Thymus (tissue), 14 donors: ENCODE measurements at places on chromosomes 11 and 22. TPM values are rescaled to one million over a fixed set of nuclear protein-coding genes. Genes with fewer than 3 reads are reported as not detected.
A peak's percentile ranks its signal among the peaks of the same experiment; 100 is the strongest.

GRCh38 chr11:19084661-19085315 is 24.3 kb upstream of the MRGPRX2 start:
- H3K27ac ChIP-seq, result no peak overlapping the region
- H3K4me1 ChIP-seq, result no peaks in the 10 kb centered on the region
- DNase-seq, result no peak
- H3K36me3 ChIP-seq, result no peaks in the 10 kb centered on the region

DNA sequence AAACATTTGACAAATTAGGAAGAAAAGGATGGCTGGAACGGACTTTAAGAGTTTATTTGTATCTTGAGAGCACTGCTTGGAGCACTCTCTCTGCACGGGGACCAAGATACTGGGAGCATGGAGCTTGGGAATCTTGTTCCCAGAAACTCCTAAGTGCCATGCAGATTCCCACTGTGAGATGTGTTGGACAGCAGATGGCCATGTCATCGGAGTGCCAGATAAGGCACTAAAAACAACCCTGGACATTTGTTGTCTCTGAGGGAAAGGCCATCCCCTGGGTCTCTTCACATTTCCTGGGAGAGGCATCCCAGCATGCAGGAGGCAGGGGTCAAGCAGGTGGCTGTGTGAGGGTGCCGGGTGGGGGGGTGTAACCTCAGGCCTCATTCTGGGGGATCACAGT is 2.9 kb downstream of the KIRREL3 start:
- no peaks in the 10 kb centered on the region for H3K4me1 ChIP-seq
- peaks cover 34% of the 10 kb centered on the region for H3K27me3 ChIP-seq
- no peak overlapping the region for H3K27ac ChIP-seq
- H3K36me3 ChIP-seq, result no peaks in the 10 kb centered on the region
- no peak for DNase-seq
- H3K4me3 ChIP-seq, result no peak overlapping the region

GRCh38 chr22:49798486-49799151 is 29.1 kb downstream of the BRD1 start:
- peaks cover 73% of the 10 kb centered on the region for H3K36me3 ChIP-seq
- H3K27ac ChIP-seq, result no peak overlapping the region
- DNase-seq, result no peak
- no peaks in the 10 kb centered on the region for H3K27me3 ChIP-seq

GRCh38 chr11:64146036-64146955 is 19.6 kb downstream of the MACROD1 start:
- H3K27me3 ChIP-seq, result no peaks in the 10 kb centered on the region
- no peaks in the 10 kb centered on the region for H3K36me3 ChIP-seq
- no peak overlapping the region for H3K4me3 ChIP-seq
- H3K27ac ChIP-seq, result no peak overlapping the region
- peak; percentile 71 for DNase-seq

GRCh38 chr11:83613767-83614121 is 327.6 kb upstream of the CCDC90B start:
- no peak overlapping the region for H3K27ac ChIP-seq
- no peaks in the 10 kb centered on the region for H3K36me3 ChIP-seq
- no peak overlapping the region for H3K4me3 ChIP-seq
- DNase-seq, result no peak
- no peaks in the 10 kb centered on the region for H3K4me1 ChIP-seq
- H3K27me3 ChIP-seq, result no peaks in the 10 kb centered on the region

DNA sequence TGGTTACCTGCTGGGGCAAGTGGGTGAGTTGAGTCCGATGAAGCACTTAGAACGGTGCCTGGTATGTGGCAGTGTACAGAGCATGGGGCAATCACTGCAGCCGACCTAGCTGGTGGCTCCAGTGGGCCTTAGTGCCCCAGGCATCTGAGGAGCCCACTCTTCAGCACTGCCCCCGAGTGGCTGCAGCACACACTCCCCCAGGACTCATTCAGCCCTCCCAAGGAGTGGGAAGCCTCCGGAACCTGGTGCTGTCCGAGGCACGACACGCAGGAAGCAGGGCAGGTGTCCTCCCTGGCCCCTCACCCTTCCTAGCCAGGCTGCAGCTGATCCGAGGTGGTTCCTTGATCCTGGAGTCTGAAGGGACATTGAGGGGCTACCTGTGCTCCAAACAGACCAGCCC is 42.4 kb upstream of the PRODH start:
- no peaks in the 10 kb centered on the region for H3K4me1 ChIP-seq
- H3K27ac ChIP-seq, result no peak overlapping the region
- no peaks in the 10 kb centered on the region for H3K27me3 ChIP-seq
- no peaks in the 10 kb centered on the region for H3K36me3 ChIP-seq

DNA sequence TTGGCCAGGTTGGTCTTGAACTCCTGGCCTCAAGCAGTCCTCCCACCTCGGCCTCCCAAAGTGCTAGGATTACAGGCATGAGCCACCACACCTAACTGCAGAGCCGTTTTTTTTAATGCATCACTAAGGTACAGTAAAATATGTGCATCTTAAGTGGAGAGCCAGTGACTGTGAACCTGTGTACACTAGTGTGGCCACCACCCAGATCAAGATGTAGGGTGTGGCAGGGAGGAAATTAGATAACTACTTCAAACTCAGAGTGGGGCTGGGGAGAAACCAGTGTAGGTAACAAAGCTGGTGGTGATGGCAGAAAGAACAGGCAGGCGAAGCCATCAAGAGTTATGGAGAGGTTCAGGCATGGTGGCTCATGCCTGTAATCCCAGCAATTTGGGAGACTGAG is 14.4 kb downstream of the SNAP29 start:
- H3K27me3 ChIP-seq, result no peaks in the 10 kb centered on the region
- H3K36me3 ChIP-seq, result peaks cover 38% of the 10 kb centered on the region
- no peak overlapping the region for H3K27ac ChIP-seq
- no peak for DNase-seq

DNA sequence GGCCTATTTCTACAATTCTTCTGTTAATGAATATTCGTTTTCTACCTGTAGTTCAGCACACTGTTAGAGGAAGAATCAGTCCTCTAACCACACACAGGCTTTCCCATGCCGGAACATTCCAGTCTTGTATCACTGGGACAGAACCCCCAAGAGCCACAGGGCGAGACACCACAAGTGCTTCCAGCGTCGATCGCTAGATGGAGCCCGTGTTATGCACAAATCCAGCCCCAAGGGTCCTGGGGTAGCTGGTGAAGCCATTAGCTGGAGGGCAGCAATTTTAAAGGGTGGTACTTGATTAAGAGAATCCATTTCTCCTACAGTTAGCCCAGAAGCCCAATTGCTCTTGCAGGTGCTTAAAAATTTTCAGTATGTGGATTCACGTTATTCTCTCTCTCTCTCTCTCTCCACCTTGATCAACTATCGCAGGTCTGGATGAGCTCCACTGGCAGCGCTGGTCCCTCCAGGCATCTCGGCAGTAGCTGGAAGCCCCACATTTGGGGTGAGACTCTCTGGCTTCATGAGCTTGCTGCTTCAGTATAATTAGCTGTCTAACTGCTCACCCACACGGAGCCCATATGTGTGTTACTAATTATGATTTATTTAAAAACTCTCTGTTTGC is 148.2 kb upstream of the SNX19 start:
- H3K36me3 ChIP-seq, result no peaks in the 10 kb centered on the region
- no peak overlapping the region for H3K27ac ChIP-seq
- no peaks in the 10 kb centered on the region for H3K27me3 ChIP-seq
- H3K4me3 ChIP-seq, result no peak overlapping the region

DNA sequence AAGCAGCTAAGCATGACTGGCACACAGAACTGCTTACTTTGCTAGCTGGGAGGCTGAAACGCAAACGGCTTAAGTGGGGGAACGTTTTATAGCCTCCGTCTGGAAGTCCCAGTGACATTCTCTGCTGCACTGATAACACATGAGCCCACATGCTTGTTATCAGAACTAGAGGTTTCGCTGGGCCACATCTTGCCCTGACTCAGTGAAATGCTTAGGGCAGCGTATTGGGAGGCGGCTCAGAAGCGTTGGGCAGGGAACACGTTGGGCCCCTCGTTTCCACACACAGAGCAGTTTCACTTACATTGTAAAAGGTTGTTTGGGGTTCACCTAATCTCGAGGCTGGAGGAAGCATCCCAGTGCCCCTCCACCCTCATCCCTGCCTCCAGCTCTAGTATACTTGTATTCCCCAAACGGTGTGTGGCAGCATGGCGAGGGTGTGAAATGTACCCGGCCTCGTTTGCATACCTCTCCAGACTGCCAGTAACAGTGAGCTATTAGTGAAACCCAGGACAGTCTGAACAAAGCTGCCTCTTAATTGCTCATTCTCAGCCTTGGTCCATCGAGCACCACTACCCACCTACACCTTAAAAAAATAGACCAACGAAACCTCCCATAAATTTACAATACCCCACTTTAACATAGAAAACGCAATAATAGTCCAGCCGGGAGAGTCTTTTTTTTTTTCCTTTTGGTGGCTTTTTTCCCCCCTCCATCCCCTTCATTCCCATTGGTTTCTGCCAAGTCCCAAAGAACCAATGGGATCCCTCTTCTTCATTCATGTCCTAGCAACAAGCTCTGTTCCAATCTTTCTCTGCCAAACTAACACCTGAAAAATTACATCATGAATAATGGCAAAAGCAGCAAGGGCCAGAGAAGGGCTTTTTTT is 218.8 kb upstream of the SORL1-AS1 start:
- H3K4me3 ChIP-seq, result no peak overlapping the region
- no peaks in the 10 kb centered on the region for H3K36me3 ChIP-seq
- H3K27me3 ChIP-seq, result no peaks in the 10 kb centered on the region
- no peaks in the 10 kb centered on the region for H3K4me1 ChIP-seq
- H3K27ac ChIP-seq, result peak overlapping the region; percentile 70

GRCh38 chr22:42283278-42284201 is 13.1 kb upstream of the TCF20 start:
- H3K4me1 ChIP-seq, result peaks cover 18% of the 10 kb centered on the region
- no peak overlapping the region for H3K4me3 ChIP-seq
- H3K27ac ChIP-seq, result no peak overlapping the region
- no peak for DNase-seq
- peaks cover 26% of the 10 kb centered on the region for H3K27me3 ChIP-seq

- no peaks in the 10 kb centered on the region for H3K4me1 ChIP-seq
- H3K4me3 ChIP-seq, result no peak overlapping the region
- no peak overlapping the region for H3K27ac ChIP-seq
- no peak for DNase-seq
Measured at GRCh38 chr11:32833921-32834320, 4.2 kb downstream of the PRRG4 start.

- peaks cover 9% of the 10 kb centered on the region for H3K4me1 ChIP-seq
- peak within 1 kb of the TSS; percentile 92 for H3K4me3 ChIP-seq
- H3K27me3 ChIP-seq, result no peaks in the 10 kb centered on the region
- peaks cover 6% of the 10 kb centered on the region for H3K36me3 ChIP-seq
- DNase-seq, result peak; percentile 95
- peak within 1 kb of the TSS; percentile 95 for H3K27ac ChIP-seq
Measured at GRCh38 chr11:71928737-71929443, at the start of gene RNF121. RNF121 (plus strand) TSS chr11:71929046; CDS start chr11:71929062, 16 bp downstream.

GRCh38 chr11:58576887-58577471 is 1.3 kb upstream of the LPXN start:
- no peaks in the 10 kb centered on the region for H3K27me3 ChIP-seq
- H3K4me3 ChIP-seq, result peak overlapping the region; percentile 91
- H3K36me3 ChIP-seq, result no peaks in the 10 kb centered on the region
- H3K4me1 ChIP-seq, result peaks cover 25% of the 10 kb centered on the region
- peak overlapping the region; percentile 100 for H3K27ac ChIP-seq

DNA sequence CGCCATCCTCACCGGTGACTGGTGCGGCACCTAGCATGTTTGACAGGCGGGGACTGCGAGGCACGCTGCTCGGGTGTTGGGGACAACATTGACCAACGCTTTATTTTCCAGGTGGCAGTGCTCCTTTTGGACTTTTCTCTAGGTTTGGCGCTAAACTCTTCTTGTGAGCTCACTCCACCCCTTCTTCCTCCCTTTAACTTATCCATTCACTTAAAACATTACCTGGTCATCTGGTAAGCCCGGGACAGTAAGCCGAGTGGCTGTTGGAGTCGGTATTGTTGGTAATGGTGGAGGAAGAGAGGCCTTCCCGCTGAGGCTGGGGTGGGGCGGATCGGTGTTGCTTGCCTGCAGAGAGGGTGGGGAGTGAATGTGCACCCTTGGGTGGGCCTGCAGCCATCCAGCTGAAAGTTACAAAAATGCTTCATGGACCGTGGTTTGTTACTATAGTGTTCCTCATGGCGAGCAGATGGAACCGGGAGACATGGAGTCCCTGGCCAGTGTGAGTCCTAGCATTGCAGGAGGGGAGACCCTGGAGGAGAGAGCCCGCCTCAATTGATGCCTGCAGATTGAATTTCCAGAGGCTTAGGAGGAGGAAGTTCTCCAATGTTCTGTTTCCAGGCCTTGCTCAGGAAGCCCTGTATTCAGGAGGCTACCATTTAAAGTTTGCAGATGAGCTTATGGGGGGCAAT is 1.1 kb downstream of the NEAT1 start:
- H3K27ac ChIP-seq, result peak overlapping the region; percentile 95
- no peaks in the 10 kb centered on the region for H3K27me3 ChIP-seq
- peaks cover 43% of the 10 kb centered on the region for H3K4me1 ChIP-seq
- peak overlapping the region; percentile 63 for H3K4me3 ChIP-seq
- H3K36me3 ChIP-seq, result peaks cover 7% of the 10 kb centered on the region

- H3K27me3 ChIP-seq, result peaks cover 13% of the 10 kb centered on the region
- DNase-seq, result no peak
Measured at GRCh38 chr22:30511911-30512310, 6.4 kb upstream of the SEC14L4 start.

- no peaks in the 10 kb centered on the region for H3K27me3 ChIP-seq
- H3K27ac ChIP-seq, result no peak overlapping the region
- no peak overlapping the region for H3K4me3 ChIP-seq
- no peaks in the 10 kb centered on the region for H3K36me3 ChIP-seq
- DNase-seq, result no peak
- no peaks in the 10 kb centered on the region for H3K4me1 ChIP-seq
Measured at GRCh38 chr11:105447936-105448702, 161.8 kb upstream of the GRIA4 start.

DNA sequence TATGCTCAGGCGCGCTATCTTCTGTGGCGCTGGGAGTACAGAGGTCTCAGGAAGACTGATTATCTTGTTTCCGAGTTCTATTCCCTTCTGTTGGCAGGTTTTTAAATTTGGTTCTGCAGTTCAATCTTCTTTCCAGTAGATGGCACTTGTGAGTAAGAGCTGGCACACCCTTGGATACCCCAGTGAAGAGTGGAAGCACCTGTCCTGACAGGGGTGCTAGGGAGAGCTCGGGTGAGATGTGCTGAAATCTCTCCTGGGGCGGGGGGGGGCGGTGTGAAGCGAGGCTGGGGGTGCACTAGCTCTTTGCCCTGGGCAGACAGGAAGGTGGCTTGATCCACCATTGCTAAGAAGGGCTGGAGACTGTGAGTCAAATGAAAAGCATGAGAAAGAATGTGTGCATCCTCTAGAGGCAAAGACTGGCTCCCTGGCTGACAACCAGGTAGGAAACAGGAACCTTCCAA is 679.9 kb upstream of the CCDC179 start:
- no peak overlapping the region for H3K27ac ChIP-seq
- H3K4me1 ChIP-seq, result no peaks in the 10 kb centered on the region
- no peaks in the 10 kb centered on the region for H3K36me3 ChIP-seq
- peak; percentile 12 for DNase-seq
- H3K27me3 ChIP-seq, result no peaks in the 10 kb centered on the region

Gene MYO7A
- total RNA-seq, result 1.5 TPM

Gene RBFOX2
- total RNA-seq, result 14.9 TPM

Gene CD3E
- total RNA-seq, result 203 TPM

Gene CXCR5
- 0.57 TPM for total RNA-seq

Gene MPPED2
- 1.1 TPM for total RNA-seq

Gene C11orf97
- not detected for total RNA-seq

Gene SEC14L6
- total RNA-seq, result 0.24 TPM

Gene ELF5
- total RNA-seq, result 0.52 TPM

Gene MMP8
- 2.0 TPM for total RNA-seq

Gene PNPLA5
- not detected for total RNA-seq

Gene FAM180B
- total RNA-seq, result not detected

Gene SMTNL1
- total RNA-seq, result 0.05 TPM

Gene KRTAP5-11
- total RNA-seq, result not detected

Gene SMC1B
- 0.19 TPM for total RNA-seq

Gene LRRC10B
- 4.1 TPM for total RNA-seq

Gene PCNX3
- total RNA-seq, result 7.4 TPM
